CD4-positive, alpha-beta T cell treated with Interleukin-1 beta for 1 hour (primary cell): ENCODE measurements at places on chromosomes 12 and 14.
A peak's percentile ranks its signal among the peaks of the same experiment; 100 is the strongest.

DNA sequence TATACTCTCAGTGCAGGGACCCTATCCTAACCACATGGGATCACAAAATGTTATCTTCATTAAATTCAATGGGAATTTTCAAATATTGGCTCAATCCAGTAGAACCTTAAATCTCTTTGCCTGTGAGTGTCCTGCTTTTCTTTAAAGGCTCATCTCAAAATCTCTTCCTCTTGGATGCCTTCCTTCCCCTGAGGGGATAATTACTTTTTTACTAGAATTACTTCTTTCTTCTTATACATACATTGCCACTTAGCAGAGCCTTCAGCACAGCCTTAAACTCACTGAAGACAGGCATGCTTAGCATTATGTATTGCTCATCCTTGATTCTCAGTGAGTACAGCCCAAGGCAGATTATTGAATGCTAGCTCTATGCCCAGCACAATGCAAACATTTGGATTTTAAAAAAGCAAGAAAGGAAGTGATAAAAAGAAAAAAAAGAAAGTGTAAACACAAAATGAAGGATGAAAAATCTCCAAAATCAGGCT, 1918.0 kb upstream of the FLRT2 start:
- no peak for DNase-seq

- no peak for DNase-seq
Measured at GRCh38 chr12:124730455-124730932, 133.2 kb downstream of the SCARB1 start.

DNA sequence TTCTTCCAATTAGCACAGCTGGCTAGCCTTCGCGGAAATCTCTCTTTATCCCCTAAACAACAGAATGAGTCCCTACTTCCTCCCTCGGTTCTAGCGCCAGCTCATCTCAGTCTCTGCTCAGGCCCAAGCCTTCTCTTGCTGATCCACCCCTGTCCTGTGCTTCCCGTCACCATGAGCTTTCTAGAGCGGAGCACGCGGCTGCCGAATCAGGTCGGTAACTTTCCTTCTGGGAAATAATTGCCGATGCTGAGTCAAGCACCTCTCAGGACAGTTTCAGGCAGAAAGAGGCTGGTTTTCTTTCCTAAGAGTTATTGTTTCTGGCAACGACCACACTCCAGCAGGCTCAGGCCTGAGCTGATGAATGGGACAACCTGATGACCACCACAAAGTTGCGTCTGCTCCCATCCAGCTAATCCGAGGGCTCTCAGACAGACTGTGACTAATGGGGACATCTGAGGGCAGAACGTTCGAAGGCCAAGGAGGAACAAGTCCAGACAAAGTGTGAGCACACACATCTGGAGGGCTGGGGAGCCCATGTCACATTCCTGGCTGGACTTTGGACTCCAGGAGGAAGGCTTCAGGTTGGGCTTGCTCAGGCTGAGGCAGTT, 13.6 kb upstream of the GPR68 start:
- no peak for DNase-seq

GRCh38 chr14:63896278-63896720, 43.5 kb downstream of the SYNE2 start:
- DNase-seq = no peak

DNA sequence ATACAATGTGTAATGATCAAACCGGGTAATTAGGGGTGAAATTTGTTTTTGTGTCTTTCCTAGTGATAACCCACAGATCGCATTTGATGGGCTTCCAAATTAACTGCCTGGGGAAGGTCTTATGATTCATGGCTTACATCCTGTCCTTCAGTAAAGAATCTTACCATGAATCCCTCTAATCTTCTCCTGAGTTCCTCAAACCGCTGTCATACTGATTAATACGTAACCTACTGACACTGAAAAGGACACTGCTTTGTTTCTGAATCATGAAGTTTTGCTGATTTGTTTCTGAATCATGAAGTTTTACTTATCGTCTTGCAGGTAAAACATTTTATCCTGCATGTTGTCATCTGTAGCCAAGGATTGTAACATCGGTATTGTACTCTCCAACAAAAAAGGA, 52.0 kb upstream of the CRY1 start:
- DNase-seq = no peak

GRCh38 chr14:55313480-55313879, 42.3 kb downstream of the FBXO34 start:
- no peak for DNase-seq

- DNase-seq = no peak
Measured at GRCh38 chr12:27554421-27555186, 30.6 kb downstream of the PPFIBP1 start.

DNA sequence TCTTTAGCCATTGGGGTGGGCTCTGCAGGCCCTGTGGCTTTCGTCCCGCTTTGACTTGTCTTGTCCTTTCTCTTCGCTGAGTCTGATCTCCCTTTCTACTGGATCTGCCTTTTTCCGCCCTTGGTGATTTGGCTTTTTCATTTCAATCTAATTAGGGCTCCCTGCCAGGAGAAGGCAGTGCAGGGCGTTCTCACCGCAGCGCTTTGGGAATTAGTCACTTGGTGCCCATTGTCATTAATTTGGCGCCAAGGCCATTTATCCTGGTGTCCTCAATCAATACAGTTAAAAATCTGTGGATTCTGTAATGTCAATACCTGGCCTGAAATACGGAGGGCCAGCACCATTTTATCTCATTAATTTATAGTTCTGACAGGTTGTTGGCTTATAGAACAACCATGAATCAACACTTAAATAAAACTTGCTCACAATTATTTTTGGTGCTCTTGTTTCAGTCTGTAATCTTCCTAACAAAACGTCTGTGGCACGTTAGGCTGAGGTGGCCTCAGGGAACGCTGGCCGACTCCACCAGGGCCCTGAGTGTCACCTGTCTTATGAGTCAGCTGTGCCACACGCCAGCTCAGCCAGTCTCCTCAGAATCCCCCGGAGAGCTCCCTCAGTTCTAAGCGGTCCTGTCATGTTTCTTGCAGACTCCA, 115.7 kb downstream of the BEGAIN start:
- DNase-seq = no peak

DNA sequence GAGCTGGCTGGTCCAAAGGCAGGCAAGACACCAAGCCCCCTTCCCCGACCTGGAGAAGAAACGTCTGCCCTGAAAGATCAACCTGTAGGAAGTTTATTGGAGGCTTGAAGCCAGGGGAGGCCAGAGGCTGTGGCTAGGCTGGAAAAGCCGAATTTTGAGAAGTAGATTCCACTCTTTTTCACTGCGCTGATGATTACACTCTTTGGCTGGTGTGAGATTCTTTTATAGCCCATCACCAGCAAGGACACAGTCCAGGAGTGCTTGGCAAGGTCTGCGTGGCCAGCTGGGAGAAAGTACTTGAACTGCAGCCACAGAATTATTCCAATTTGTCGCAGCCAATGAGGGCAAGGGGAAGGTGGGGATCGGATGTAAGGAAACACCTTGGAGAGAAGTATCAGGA, 45.0 kb downstream of the SYNE3 start:
- no peak for DNase-seq

- no peak for DNase-seq
Measured at GRCh38 chr12:103799857-103800771, 40.9 kb downstream of the NT5DC3 start.

DNA sequence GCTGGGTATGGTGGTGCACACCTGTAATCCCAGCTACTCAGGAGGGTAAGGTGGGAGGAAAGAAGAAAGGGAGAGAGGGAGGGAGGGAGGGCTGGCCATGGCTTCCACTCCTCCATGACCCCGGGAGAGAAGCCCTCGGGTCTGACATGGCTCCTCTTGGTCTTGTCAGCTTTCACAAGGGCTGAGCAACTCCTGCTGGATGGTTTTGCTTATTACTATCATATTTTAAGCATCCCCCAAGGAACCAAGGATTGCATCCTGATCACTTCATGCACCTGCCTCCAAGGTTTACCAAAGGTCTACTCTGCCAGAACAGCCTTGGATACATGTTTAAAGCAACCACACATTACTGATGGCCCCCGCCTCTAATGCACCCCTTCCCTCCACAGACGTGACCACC, 28.0 kb upstream of the NCOR2 start:
- DNase-seq = no peak

DNA sequence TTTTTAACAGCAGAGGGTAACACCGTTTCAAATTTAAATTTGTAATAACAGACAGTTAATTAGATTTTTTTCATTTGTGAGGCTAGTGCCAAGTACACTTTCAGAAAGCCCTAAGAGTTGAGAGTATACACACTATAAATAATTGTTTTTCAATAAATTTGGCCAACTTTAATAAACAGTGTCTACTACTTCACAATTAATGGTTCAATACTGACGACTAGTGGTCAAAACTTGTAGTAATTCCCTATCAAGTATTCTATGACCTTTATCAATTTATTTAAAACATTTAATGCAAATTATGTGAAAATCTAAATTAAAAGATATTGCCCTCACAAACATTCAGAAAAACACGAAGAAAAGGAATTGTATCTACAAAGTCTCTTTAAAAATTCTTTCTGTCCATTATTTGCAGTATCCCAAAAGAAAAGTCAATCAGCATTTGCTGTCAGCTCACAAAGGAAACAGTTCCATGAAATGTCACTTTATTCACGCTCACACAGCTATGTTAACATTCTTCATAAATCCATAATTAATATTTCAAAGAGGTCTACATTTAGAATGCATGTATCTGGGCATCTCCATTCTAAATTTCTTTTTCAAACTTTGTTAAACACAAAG, 91.2 kb downstream of the CEP128 start:
- DNase-seq = peak; percentile 25

DNA sequence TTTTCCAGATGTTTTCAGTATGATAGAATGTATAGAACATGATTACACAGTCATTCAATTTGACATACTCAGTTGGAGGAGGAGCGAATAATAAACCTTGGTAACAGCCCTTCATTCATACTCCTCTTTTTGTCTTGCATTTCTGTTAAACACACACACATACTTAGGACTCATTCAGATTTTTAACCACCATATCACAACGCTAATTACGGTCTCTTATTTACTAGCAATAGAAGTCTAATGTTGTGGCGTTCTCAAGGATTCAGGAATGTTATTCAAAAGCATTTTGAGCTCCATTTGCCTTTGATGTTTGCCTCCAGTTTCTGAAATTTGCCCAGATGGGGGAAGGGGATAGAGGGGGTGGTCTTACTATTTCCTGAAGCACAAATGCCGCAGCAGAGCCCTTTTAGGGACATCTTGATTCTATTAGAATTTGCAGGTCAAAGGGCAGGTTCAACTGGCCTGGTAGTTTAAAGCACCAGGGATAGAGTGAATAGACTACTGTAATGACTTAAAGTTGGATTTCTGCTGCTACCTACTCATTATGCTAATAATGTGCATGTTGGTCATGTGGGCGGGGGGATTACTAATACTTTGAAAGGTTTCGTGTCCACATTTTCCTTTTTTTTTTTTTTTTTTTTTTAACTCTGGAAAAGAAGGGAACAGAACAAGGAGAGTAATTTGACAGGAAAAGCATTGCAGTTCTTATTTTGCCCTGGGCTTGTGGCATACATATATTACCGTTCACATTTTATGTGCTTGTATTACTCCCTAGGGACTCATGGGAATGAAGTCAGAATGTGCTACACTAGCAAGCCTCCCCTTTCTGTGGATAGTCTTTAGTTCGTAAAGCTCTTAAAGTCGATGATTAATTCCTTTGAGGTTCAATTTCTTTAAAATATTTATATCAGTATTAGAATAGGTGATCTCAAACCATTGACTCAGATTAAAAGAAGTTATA, 226.8 kb downstream of the FBXL14 start:
- DNase-seq = no peak

DNA sequence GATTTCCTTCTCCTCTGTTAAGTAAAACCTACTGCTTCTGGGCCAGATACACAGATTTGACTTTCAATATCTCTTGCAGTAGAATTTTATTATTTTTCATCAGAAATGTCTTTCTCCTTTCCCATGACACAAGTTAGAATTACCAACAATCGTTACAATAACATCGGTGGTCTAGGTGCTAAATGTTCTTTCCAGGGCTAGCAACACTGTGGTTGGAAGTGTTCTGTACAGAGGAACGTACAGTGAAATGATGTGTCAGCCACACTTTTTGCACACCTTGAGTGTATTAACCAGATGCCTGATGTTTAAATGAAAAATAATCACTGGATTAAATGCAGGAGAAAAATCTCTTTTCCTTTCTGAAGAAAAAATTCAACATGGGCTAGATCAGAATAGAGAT, 27.7 kb upstream of the KLRD1 start:
- DNase-seq = no peak

DNA sequence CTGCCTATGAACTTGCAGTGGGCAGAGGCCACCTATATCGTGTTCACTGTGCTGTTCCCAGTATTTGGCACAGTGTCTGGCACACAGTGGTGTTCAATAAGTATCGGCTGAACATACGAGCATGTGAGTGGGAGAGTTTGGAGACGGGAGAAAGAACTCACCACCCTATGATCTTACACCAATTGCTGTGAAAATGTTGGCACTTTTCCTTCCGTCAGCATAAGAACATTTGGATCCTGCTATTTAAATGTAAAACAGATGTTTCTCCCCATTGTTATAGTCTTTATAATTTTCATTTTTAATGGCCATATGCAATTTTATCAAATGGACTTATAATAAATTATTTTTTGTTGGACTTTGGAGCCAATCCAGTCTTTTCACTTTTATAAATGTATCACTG, 144.4 kb downstream of the EFCAB11 start:
- DNase-seq = no peak

DNA sequence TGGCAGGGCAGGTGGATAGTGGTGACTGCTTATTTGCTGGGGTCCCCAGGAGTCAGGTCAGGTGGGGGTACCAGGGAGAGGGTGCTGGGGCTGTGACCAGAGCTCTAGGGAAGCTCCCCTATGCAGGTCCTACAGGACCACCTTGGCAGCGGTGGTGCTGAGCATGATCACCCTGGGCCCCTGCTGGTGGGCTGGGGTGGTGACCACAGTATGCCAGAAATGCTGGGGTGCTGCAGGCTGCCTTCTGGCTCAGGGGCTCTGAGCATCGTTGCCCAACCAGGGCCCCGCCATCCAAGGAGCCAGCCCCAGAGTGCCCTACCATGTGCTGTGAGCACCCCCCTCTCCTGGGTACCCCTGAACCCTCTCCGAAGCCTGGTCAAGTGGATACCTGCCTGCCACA, 17.5 kb upstream of the NUDT14 start:
- no peak for DNase-seq

DNA sequence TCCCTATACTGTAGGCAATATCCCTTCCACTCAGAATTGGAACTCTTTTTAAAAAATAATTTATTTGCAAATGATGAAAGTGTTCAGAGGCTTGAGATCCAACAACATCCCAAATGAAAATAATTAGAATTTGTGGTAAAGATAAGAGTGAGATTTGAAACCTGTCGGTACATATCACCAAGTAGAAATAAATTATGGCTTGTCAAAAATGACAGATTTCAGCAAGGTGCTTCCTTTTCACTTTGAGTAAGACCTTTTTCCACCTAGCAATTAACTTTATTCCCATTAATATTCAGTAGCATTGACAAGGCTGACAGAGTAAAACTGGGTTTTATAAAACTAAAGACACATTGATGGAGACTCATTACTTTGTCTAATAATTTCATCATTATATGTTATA, 107.7 kb upstream of the PRKD1 start:
- no peak for DNase-seq

GRCh38 chr14:43934102-43934501, 573.0 kb downstream of the FSCB start:
- DNase-seq = no peak
